Activated CD4-positive, alpha-beta T cell treated with anti-CD3 and anti-CD28 coated beads, Interleukin-10, Interleukin-2, amounts not matched to agents 100 ng/mL and 50 ng/mL, durations not matched to agents 16 hours and 8 hours (primary cell): ENCODE measurements at places on chromosomes 13 and 19.

- DNase-seq: peak; percentile 8
These were observed 206.1 kb downstream of the SUCLA2 start for GRCh38 chr13:47794963-47795362.

GRCh38 chr19:29277102-29277501 is 64.2 kb upstream of the UQCRFS1 start:
- peak; percentile 70 for DNase-seq

DNA sequence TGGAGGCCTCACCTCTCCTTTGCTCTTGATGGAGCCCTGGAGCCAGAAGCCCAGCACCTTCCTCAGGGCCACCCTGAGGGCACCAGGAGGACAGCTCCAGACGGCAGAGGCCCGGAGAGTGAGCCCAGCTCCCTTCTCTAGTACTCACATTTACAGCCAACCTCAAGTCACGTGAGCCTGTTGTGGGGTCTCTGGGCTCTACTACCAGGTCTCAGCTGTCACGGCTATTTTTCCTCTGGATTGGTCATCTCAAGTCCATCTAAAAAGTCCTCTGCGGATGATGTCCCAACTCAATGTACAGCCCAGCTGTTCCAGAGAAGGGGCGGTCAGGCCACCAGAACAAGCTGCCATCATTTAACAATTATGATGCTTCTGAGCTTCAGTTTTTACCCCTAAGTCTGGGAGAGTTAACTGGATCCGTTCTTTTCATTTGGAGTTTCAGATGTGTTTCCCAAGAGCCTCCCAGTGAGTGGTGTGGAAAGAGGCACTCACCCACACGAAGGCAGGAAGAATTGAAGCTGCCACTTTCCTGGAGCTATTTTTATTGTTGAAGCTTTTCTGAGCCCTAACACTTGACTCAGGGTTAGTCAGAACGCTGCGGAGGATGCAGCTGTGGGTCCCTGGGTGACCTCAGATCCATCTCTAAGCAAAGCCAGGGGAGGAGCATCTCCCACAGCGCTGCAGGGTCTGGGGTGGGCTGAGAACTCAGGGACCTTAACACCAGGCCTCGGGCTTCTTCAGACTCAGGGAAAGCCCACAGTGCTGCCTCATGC is 143.5 kb upstream of the UBL3 start:
- DNase-seq: no peak

- DNase-seq: peak; percentile 61
These were observed 78.3 kb downstream of the CYSLTR2 start for GRCh38 chr13:48731957-48732569.

- DNase-seq: no peak
These were observed 138.3 kb downstream of the FLT1 start for GRCh38 chr13:28356561-28357021.

DNA sequence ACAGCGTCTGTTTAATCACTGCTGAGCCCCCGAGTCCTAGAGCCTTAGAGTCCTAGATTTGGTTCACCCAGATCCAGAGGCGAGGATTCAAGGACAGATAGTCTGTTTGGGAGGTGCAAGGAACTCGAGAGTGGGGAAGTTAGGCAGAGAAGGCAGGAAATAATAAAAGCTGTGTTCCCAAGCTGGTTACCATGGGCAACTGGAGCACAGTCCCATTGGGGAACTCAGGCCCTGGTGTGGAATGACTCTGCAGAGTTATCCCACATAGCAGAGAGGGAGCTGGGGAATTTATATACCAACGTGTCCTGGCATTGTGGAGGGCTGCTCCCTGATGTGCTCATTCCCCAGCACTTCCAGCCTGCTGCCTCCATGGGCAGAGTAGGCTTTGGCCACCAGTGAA is 9.7 kb downstream of the IGSF23 start:
- DNase-seq: no peak
